Motor neuron (in vitro differentiated cells): ENCODE measurements at places on chromosomes 13 and 19.

- ATAC-seq: peak; percentile 55
Observed at GRCh38 chr13:97474349-97474980, 40.5 kb downstream of the RAP2A start.

DNA sequence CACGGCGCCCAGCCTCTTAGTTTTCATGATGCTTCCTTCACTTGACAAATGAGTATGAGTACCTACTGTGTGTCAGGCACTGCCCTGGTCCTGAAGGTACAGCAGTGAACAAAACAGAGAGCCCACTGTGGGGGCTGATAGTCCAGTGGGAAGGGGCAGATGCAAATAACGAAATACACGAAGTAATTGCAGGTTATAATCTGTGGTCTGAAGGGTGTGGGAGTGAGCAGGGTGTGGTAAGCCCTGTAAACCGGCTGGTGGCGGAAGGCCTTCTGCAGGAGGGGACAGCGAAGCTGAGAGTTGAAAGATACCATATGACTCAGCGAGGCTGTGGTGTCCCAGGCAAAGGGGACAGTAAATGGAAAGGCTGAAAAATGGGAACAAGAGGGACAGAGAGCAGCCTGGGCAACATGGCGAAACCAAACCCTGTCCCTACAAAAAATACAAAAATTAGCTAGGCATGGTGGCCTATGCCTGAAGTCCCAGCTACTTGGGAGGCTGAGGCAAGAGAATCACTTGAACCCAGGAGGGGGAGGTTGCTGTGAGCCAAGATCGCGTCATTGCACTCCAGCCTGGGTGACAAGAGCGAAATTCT is 60.5 kb downstream of the MAP4K1 start:
- ATAC-seq: no peak

GRCh38 chr13:30253830-30254229 is 53.5 kb downstream of the KATNAL1 start:
- ATAC-seq: no peak

- peak; percentile 51 for ATAC-seq
Observed at GRCh38 chr13:30415430-30416030, 6.8 kb upstream of the UBE2L5 start.

DNA sequence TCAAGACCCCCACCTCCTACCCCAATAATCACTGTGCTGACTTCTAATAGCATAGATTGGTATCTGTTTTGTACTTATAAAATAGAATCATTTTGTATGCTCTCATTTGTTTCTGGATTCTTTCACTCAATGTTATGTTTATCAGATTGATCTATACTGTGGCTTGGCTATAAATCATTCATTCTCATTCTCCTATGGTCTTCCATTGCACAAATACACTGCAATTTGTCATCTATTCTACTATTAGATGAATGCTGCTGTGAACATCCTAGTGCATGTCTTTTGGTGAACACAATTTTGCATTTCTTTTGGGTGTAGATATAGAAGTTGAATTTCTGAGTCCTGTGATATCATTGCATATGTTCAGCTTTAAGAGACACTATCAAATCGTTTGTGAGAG is 94.8 kb upstream of the AKAP11 start:
- ATAC-seq: no peak

DNA sequence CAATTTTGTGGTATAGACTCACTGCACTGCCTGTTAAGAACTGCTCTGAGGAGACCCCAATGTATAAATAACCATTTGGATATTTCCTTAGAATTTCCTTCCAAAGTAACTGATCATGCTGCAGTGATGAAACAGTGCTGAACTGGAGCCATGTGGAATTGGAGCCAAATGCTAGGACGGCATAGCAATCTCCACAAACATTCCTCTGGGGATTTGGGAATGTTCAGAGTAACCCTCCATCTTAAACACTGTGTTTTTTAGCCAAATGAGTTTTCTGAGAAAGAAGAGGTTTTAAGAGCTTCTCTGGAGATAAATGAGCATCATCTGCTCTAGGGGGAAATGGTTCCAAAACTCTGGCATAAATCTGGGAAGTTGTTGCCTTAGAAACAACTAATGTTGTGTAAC is 98.2 kb downstream of the OLFM4 start:
- no peak for ATAC-seq

DNA sequence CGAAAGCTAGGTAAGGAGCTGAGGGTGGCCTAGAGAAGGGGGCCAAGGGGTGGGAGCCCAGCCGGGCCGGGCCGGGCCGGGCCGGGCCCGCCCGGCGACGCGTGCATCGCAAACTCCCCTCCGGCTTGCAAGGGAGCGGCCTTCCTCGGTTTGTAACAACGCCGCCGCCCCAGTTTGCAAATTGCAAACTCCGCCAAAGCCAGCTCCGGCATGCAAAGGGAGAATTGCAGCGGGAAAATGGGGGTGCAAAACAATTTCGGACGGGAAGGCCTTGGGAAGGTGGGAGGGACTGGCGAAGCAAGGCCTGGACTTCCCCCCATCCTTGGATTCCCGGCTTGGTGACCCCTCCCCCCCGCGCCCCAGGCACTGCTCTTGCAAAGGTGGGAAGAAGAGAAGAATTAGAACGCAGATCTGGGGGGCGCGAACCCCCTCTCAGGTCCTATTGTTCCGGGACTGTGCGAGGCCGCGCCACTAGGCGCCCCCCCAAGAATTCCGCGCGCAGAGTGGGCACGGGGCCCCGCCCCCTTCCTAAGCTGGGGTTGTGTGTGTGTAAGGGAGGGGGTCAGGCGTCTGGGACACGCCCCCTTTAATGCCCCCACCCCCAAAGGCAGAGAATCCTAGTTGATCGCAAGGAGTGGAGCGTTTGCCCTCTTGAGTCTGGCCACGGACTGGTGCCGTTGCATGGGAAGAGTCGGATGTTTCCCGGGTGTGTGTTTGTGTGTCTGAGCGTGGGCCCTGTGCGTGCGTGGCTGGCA is 926 bp downstream of the PRR12 start:
- no peak for ATAC-seq

GRCh38 chr13:25192936-25193335 is 20.8 kb upstream of the AMER2 start:
- ATAC-seq: no peak

- ATAC-seq: peak; percentile 98
Observed at GRCh38 chr19:52535771-52536447, 8.4 kb downstream of the ZNF808 start.

DNA sequence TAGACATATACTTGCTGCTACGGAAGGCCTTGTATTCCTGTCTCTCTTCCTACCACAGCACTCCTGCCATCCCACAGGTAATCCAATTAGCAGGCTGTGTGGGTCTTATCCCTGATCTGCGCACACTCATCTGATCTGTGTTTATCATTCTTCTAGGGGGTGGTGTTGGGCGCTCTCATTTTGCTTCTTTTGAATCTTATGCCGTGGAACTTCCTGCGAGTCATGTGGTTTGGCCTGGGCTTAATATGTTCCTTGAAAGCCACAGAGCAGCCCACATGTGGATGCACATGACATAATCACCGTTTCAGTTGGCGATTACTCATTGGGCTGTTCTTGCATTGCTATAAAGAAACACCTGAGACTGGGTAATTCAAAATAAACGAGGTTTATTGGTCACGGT is 7.5 kb downstream of the RASA3 start:
- no peak for ATAC-seq

DNA sequence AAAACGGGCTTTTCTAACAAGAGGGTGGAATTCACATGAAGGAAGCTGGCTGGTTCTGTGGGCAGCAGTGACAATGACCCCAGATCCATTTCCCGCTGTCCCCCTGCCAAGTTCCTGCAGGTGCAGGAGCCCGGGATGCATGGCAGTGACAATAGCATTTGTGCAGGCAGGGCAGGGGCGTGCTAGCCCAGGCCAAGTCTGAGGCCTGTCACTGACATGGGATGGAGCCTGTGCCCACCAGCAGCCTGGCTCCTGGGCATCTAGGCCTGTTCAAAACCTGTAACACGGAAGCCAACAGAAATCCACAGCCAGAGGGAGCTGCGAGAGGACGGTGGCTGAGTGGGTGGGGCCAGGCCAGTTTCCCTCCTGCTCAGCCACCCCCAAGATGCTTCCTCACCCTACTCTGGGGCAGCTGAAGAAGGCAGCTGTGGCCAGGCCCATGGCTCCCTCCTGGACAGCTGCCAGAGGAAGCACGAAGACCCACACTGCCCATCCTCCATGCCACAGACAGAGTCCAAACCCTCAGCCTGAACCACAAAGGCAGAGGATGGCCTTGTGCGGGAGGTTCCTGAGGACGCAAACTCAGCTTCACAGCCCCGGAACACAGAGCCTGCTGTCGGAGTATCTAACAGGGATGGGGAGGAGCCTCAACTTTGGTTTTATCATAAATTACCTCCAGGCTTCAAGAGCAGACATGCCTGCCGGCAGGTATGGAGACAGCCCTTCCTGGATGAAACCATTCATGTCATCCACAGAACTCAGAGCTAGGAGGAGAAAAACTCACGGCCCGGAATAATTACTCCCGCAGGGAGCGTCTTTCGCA is 74.0 kb downstream of the CEBPG start:
- ATAC-seq: no peak

DNA sequence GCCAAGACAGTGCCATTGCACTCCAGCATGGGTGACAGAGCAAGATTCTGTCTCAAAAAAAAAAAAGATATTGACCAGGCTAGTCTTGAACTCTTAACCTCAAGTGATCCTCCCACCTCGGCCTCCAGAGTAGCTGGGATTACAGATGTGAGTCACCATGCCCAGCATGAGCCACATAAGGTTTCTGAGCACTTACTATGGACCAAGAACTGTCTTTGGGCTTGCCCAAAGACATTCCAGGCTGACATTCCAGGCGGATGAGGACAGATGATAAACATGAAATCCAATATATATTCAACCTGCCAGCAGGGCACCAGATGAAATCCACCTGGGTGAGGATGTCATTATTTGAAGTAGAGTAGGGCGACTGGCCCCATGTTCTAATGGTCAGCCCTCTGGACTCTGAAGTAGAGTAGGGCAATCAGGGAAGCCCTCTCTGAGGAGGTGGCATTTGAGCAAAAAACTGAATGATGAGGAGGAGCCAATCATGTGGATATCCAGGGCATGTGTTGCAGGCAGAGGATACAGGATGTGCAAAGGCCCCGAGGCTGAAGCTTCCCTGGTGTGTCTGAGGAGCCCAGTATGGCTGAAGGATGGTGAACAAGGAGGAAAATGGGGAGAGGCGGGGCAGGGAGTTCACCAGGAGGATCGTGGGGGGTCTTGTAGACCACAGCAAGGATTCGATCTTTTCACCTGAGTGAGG is 4.0 kb downstream of the C19orf38 start:
- ATAC-seq: no peak

DNA sequence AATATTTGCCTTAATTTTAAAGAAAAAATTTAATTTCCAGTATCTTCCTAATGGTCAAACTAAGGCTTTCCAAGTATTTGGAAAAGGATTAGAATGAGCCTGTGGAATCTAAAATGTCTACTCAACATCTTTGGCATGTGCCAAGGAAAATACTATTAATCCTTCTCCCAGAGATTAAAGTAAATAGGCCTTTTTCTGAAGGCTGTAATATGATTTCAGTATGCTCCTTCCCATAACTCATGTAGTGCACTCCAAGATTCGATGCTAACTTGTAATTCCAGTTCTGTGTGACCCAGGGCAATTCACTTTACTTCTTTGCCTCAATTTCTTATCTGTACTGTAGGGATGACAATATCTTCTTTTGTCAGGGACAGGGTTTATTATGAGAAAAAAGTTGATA is 196.9 kb downstream of the ZIC5 start:
- ATAC-seq: no peak

DNA sequence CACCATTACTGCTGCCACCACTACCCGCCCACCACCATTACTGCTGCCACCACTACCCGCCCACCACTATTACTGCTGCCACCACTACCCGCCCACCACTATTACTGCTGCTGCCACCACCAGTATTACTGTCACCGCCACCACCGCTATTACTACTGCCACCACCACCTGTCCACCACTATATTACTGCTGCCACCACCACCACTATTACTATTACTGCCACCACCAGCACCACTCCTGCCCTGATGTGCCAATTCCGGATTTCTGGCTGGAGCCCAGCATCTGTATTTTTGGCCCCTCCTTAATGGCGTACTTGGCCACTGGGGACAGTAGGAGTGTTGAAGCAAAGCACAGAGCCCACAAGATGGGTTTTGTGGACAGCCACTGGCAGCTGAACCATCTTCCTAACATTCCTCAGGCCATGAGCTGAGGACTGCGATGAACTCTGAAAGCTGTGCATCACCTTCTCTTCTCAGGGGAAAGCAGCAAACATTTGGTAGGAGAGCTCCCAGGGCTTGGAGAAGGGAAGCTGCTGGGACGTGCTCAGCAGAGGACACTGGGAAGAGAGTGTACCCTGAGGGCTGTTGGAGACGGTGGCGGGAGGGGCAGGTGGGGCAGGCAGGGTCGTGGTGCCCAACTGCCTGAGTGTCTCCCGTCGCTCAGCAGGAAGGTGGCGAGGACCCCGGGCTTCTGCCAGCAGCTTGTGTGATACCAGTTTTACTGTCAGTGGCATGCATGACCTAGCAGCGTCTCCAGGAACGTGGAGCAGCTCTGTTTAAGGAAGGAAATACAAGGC is 23.0 kb downstream of the CUL4A start:
- ATAC-seq: no peak

- no peak for ATAC-seq
Observed at GRCh38 chr13:92974905-92975429, 251.6 kb upstream of the GPC6 start.

- no peak for ATAC-seq
Observed at GRCh38 chr13:61466280-61466679, 50.6 kb upstream of the PCDH20 start.

GRCh38 chr13:95880331-95880730 is 172.9 kb downstream of the UGGT2 start:
- ATAC-seq: no peak

DNA sequence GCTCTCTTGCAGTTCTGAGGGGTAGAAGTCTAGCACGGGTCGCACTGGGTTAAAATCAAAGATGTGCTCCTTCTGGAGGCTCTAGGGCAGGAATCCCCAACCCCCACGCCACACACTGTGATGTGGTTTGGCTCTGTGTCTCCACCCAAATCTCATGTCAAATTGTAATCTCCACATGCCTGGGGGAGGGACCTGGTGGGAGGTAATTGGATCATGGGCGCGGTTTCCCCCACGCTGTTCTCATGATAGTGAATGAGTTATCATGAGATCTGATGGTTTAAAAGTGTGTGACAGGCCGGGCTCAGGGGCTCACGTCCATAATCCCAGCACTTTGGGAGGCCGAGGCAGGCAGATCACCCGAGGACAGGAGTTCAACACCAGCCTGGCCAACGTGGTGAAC is 26.6 kb upstream of the CALM3 start:
- peak; percentile 98 for ATAC-seq

DNA sequence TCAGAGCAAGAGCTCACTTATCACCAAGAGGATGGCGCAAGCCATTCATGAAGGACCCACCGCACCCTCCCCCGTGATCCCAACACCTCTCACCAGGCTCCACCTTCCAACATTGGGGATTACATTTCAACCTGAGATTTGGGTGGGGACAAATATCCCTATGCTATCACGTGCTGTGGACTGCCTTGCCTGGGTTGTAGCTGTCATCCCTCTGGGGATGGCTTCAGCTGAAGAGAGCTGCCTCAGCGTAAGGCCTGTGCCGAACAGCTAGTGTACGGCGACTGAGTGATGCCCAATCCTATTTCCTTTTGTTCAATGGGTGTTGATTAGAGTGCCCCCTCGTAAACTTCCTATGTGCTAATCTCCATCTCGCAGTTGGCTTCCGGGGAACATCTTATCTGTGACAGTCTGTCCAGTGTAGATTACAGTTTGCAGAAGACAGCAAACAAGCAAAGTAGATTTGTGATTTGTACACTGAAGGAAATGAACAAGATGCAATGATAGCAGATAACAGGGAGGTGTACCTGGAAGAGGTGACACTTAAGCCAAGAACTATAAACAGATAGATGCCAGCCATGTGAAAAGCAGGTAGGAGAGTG is 11.8 kb upstream of the RCBTB1 start:
- ATAC-seq: no peak
